ENCODE measurements at places on chromosomes 3 and 15.
A peak's percentile ranks its signal among the peaks of the same experiment; 100 is the strongest.

DNA sequence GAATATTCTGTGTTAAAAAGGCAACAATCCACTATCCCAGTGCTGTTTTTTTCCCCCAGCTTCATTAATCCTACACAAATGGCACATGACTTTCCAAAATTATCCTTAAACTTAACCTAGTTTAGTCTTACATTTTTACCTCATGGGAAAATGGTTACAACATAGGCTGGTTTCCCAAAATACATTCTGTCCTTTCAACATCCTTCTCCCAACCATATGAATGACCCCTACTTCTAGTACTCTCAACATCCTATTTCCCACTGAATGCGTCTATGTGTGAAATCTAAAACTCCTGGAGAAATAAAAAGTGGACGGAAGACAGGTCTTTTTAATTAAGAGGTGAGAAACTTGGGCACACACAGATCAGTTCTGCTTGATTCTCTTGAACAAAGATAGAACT is 33.3 kb downstream of the ATOSA start:
- DNase-seq, result no peak

- DNase-seq, result no peak
Measured at GRCh38 chr3:18208856-18209255, 216.3 kb downstream of the SATB1 start.

DNA sequence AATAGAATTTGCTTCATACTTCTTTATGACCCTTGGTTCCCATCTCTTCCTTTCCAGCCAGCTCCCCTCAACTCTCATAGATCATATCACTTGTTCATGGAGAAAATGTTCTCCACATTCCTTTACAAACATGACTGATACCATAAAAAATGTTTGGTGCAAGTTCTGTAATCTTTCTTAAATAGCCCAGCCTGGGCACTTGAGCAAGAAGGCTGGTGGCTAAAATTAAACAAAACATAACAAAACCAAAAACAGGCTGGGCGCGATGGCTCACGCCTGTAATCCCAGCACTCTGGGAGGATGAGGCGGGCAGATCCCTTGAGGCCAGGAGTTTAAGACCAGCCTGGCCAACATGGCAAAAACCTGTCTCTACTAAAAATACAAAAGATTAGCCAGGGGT is 8.9 kb upstream of the POLR2M start:
- DNase-seq, result peak; percentile 50

- no peak for DNase-seq
Measured at GRCh38 chr15:43420435-43420834, 49.5 kb downstream of the TUBGCP4 start.

DNA sequence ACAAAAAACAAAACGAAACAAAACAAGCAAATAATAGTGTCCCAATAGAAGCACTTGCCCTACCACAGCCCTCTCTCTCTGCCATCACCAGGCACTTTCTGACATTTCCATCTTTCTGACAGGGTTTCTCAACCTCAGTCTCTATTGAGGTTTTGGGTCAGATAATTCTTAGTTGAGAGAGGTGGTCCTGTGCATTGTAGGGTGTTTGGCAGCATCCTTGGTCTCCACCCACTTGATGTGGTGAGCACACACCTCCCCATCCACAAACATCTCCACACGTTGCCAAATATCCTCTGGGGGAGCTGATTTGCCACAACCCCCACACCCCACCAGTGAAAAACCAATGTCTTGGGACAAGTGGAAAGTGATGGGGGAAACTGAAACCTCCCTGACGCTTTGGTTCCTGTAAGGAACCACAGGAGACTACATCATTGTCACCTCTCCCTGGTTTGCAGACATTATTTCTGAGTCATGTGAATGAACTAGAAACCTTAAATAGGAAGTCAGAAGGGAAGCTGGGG is 733.7 kb upstream of the CFAP20DC start:
- peak; percentile 24 for DNase-seq

DNA sequence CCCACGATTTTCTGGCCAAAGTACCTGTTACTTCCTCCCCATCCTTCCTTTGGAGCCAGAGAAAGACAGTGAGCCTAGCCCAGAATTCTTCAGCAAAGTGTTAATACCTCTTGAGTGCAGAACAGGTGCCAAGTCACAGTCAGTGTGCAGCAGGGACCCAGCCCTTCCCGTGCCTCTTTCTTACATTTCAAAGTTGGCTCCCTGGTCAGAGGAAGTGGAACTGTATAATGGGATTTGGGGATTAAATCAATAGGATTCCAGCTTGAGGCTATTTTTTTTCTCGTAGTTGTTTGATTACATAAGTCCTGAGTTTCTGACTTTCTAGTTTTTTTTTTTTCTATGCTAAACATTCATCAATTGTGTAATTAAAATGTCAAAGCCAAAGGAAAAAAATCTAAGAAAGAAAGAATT is 52.6 kb upstream of the ABHD10 start:
- DNase-seq, result peak; percentile 34

GRCh38 chr3:132679911-132680310 is 19.8 kb downstream of the UBA5 start:
- no peak for DNase-seq

DNA sequence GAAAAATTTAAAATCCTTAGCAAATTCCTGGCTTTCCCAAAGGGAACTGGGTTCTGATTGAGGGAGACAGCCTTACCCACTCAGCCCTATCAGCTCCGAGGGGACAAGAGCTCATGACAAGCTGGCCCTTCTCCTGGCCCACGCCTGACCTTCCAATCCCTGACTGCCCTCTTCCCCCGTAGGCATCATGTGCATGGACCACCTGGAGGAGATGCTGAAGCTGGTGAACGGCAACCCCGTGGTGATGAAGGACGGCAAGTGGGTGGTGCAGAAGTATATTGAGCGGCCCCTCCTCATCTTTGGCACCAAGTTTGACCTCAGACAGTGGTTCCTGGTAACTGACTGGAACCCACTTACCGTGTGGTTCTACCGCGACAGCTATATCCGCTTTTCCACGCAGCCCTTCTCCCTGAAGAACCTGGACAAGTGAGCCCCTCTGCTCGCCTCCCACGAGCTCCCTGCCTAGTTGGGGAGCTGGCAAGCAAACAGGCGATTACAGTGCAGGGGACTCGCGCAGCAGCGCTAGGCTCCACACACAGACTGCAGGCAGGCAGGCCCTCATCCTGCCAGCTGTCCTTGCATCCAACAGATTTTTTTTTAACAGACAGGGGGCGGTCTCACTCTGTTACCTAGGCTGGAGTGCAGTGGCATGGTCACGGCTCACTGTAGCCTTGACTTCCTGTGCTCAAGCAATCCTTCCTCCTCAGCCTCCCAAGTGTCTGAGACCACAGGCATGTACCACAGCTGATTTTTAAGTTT is 16.8 kb downstream of the RPUSD3 start:
- DNase-seq, result no peak

GRCh38 chr3:114445233-114445632 is 151.4 kb downstream of the TIGIT start:
- DNase-seq, result peak; percentile 34

All from M059J (cell line).